ENCODE measurements at places on chromosomes 13 and 19.

- H3K4me1 ChIP-seq, result peaks cover 3% of the 10 kb centered on the region
- no peaks in the 10 kb centered on the region for H3K27me3 ChIP-seq
- peaks cover 44% of the 10 kb centered on the region for H3K36me3 ChIP-seq
- no peak overlapping the region for H3K4me3 ChIP-seq
Measured at GRCh38 chr19:646779-647565, 7.3 kb downstream of the FGF22 start.

DNA sequence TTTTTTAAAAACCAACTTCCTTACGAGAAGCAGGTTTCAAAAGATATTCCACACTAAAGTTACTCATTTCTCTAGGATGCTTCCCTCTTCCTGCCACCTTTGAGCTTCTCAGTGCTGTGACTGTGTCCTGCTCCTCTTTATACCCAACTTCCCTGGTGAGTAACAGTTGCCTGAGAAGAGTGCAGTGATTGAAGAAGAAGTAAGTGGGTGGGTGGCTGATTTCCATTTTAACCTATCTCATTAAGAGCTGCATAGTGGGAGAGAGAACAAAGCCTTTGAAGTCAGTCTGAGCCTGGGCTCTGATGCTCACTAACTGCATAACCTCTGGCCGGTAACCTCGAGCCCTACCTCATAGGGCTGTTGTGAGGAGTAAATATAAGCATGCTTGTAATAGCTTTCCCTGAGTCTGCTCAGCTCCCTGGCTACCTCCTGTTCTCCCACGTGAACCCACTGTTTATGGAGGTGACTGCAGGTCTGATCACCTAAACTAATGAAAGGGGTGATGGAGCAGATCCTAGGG, 977.3 kb downstream of the UQCRFS1 start:
- H3K4me1 ChIP-seq, result no peaks in the 10 kb centered on the region
- no peaks in the 10 kb centered on the region for H3K27me3 ChIP-seq
- H3K27ac ChIP-seq, result no peak overlapping the region
- H3K36me3 ChIP-seq, result no peaks in the 10 kb centered on the region

DNA sequence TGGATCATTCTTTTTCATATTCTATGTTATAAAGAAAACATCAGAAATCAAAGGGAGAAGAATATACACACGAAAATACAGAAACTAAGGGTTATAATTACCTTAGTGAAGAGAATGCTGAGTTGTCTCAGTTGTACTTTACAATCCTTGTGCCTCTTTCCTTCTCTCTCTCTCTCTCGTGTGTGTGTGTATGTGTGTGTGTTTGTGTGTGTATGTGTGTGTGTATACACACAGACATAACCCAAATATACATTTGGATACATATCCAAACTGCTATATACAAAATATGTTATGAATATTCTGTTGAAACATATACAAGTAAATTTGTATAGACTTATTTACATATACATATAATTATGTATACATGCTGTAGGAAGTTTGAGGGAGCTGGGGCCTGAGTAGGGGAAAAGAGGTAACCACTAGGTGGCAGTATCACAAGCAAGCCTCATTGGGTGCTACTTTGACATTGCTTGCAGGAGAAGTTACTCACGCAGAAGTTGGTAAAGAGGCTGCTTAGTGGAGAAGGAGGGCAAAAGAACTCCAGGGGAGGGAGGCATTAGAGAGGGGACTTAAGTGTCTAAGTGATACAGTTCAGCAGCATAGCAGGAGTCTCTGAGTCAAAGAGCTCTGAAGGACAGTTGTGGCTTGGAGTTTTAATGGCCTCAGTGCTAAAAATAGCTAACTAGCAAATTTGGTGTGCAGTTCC, 465.1 kb upstream of the PCDH20 start:
- DNase-seq, result peak; percentile 15
- H3K36me3 ChIP-seq, result no peaks in the 10 kb centered on the region
- no peak overlapping the region for H3K4me3 ChIP-seq
- no peak overlapping the region for H3K27ac ChIP-seq

DNA sequence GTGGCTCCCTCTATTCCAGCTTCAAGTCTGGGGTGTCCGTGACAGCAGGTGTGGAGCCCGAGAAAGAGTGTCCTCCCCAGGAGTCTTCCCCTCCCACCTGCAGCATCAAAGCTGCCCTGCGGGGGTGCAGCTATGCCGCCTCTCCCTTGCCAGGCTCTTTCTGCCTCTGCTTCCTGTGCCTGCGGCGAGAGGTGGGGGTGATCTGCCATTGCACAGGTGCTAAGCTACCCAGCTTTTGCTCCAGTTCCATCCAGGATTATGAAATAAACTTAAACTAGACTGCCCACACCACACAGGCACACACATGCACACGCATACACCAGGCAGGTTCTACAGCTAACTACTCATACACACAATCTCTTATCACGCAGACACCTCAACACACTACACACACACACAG, 104.7 kb upstream of the CLDN10 start:
- no peaks in the 10 kb centered on the region for H3K36me3 ChIP-seq
- no peak overlapping the region for H3K27ac ChIP-seq
- H3K4me3 ChIP-seq, result no peak overlapping the region
- no peak for DNase-seq
- H3K4me1 ChIP-seq, result no peaks in the 10 kb centered on the region
- no peaks in the 10 kb centered on the region for H3K27me3 ChIP-seq

DNA sequence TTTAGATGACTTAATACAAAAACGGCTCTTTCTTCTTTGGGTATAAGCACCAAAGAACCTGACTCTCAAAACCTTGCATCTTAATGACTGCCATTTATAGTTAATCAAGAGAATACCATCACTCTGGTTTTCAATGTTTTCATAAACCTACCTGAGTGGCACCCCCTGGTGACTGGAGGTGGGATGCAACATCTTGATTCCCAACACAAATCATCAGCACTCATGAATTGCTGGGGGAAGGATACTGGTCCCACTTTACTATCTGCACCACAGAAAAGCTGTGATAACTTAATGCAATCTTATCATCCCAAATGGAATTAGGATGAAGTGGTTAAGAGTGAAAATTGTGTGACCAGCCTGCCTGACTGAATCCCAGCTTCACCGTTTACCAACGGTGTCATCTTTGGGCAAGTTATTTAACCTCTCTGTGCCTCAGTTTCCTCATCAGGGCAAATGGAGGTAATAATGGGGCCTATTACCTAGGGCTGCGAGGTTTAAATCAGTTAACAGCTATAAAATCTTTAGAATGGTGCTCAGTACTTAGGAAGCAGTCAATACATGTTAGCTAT, 366.4 kb downstream of the KLF12 start:
- H3K27me3 ChIP-seq, result no peaks in the 10 kb centered on the region
- no peak overlapping the region for H3K4me3 ChIP-seq
- H3K27ac ChIP-seq, result peak overlapping the region; percentile 65
- peaks cover 9% of the 10 kb centered on the region for H3K36me3 ChIP-seq
- H3K4me1 ChIP-seq, result peaks cover 21% of the 10 kb centered on the region

GRCh38 chr13:93216122-93216521, 10.5 kb upstream of the GPC6 start:
- no peaks in the 10 kb centered on the region for H3K4me1 ChIP-seq
- no peaks in the 10 kb centered on the region for H3K36me3 ChIP-seq
- no peak overlapping the region for H3K27ac ChIP-seq
- no peaks in the 10 kb centered on the region for H3K27me3 ChIP-seq
- no peak overlapping the region for H3K4me3 ChIP-seq
- DNase-seq, result no peak

DNA sequence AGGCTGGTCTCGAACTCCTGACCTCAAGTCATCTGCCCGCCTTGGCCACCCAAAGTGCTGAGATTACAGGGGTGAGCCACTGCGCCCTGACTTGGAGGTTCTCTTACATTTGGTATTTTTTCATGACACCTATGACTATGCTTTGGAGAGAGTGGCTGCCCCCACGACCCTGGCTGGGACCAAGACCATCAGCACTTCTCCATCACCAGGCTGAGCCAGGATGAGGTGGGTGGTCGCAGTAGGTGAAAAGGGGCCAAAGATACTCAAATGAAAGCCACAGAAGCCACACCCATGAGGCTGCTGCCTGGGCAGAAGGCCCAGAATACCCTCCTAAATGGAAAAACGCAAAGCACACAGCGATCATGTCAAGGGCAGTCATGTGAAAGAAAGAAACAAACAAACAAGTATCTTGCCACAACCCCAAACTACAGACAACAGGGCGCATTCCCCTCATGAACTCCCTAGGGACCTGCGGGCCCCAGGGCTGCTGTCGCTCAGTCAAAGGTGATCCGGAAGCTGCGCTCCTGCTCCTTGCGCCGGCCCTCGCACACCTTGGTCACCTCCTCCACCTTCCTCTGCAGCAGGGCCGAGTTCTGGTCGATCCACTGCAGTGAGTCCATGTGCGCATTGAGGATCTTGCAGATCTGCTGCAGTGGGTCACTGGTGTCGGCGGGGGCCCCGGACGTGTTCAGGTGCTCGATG, 11.2 kb upstream of the IL4I1 start:
- DNase-seq, result no peak
- peaks cover 26% of the 10 kb centered on the region for H3K36me3 ChIP-seq
- no peaks in the 10 kb centered on the region for H3K27me3 ChIP-seq
- H3K27ac ChIP-seq, result no peak overlapping the region
- no peak overlapping the region for H3K4me3 ChIP-seq

- H3K27ac ChIP-seq, result no peak overlapping the region
- DNase-seq, result no peak
- H3K36me3 ChIP-seq, result no peaks in the 10 kb centered on the region
- H3K27me3 ChIP-seq, result no peaks in the 10 kb centered on the region
- no peaks in the 10 kb centered on the region for H3K4me1 ChIP-seq
- no peak overlapping the region for H3K4me3 ChIP-seq
Measured at GRCh38 chr13:107124129-107124718, 556.3 kb upstream of the ARGLU1 start.

DNA sequence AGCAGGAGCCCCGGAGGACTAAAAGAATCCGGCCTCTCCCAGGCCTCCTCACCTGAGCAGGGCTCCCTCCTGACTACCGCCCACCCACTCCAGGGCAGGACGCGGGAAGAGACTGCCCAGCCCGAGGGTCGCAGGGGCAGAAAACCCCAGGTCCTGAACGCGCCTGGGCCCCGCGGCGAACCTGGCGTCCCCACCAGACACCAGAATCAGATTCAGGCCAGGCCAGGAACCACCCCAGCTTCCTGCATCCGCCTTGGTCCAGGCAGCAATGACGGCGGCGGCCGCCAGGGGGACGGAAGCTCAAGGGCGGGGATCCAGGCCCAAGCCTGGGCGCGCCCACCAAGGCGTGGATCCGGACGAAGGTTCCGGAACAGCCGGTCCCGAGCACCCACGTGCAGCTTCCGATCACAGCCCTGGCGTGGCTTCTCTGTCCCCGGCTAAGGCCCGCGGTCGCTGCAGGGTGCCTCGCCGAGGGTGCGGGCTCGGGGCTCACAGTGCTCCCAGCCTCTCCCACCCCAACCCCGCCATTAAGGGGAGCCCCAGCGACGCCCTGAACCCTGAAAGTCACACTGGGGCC, 3.6 kb downstream of the LGALS7 start:
- peak overlapping the region; percentile 67 for H3K27ac ChIP-seq
- H3K4me1 ChIP-seq, result peaks cover 12% of the 10 kb centered on the region
- no peaks in the 10 kb centered on the region for H3K27me3 ChIP-seq
- H3K4me3 ChIP-seq, result peak overlapping the region; percentile 35
- DNase-seq, result peak; percentile 88
- no peaks in the 10 kb centered on the region for H3K36me3 ChIP-seq

DNA sequence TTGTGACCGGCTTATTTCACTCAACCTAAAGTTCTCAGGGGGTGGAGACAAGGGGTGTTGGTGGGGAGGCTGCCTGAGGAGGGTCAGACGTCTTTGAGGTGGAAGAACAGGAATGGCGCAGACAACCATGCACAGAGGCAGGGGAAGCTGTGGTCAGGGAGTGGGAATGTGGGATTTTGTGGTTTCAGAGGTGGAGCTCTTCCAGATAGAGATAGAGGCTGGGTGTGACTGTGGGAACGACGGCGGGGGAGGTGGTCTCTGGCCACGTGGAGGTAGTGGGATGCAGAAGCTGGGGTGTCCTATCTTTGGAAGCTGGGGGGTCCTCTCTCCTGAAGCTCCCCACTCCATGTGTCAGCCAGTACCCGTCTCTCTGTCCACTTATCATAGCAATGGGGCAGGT, 7.8 kb upstream of the KLK14 start:
- no peak overlapping the region for H3K27ac ChIP-seq
- H3K36me3 ChIP-seq, result no peaks in the 10 kb centered on the region

- no peak overlapping the region for H3K27ac ChIP-seq
- no peak overlapping the region for H3K4me3 ChIP-seq
- H3K4me1 ChIP-seq, result no peaks in the 10 kb centered on the region
- peaks cover 2% of the 10 kb centered on the region for H3K27me3 ChIP-seq
Measured at GRCh38 chr19:42693760-42694350, 46.4 kb downstream of the PSG3 start.

Measured in natural killer cell (primary cell).